Bronchus fibroblast of lung (primary cell): ENCODE measurements at places on chromosomes 11 and 22. TPM values are rescaled to one million over a fixed set of nuclear protein-coding genes. Genes with fewer than 3 reads are reported as not detected.

Gene SCN2B
- total RNA-seq: 0.15 and 0.17 TPM in 2 replicates

Gene CSF2RB
- not detected in 2 replicates for total RNA-seq

Gene HINFP
- total RNA-seq: 11.8 and 12.0 TPM in 2 replicates

Gene INS
- not detected in 2 replicates for total RNA-seq

Gene CATSPERZ
- 0.15 TPM in 1 of 2 replicates, not detected in the other for total RNA-seq

Gene OR52H1
- total RNA-seq: not detected in 2 replicates

Gene GLB1L3
- not detected in 2 replicates for total RNA-seq

Gene SPTBN2
- 0.89 and 2.0 TPM in 2 replicates for total RNA-seq

Gene ENTHD1
- total RNA-seq: not detected in 2 replicates

Gene QSER1
- 6.2 and 9.8 TPM in 2 replicates for total RNA-seq

Gene B3GAT1
- not detected in 2 replicates for total RNA-seq

Gene ADM
- 129 and 152 TPM in 2 replicates for total RNA-seq

Gene DBX1
- not detected in 2 replicates for total RNA-seq

Gene GNAZ
- total RNA-seq: 0.89 and 1.2 TPM in 2 replicates
